Foreskin keratinocyte (primary cell): ENCODE measurements at places on chromosomes 5 and 9. TPM values are rescaled to one million over a fixed set of nuclear protein-coding genes. Genes with fewer than 3 reads are reported as not detected.

GRCh38 chr9:96566498-96567202, 53.0 kb downstream of the CDC14B start:
- no peak for DNase-seq

- DNase-seq: peak; percentile 48
These were observed 37.4 kb downstream of the PRRX2 start for GRCh38 chr9:129702589-129703520.

- DNase-seq: peak; percentile 56
These were observed 101.3 kb downstream of the RASEF start for GRCh38 chr9:82961504-82962125.

GRCh38 chr5:172488221-172488620, 33.9 kb upstream of the SH3PXD2B start:
- no peak for DNase-seq

GRCh38 chr5:163563112-163563511, 57.7 kb downstream of the MAT2B start:
- no peak for DNase-seq

GRCh38 chr5:72598401-72599064, 91.3 kb upstream of the ZNF366 start:
- no peak for DNase-seq

- DNase-seq: peak; percentile 5
These were observed 688 bp downstream of the CNTLN start for GRCh38 chr9:17135295-17136160.

Gene NR2F1
- not detected in 2 replicates for polyA plus RNA-seq

Gene RANBP3L
- polyA plus RNA-seq: not detected in 2 replicates

Gene SARDH
- 0.06 and 0.07 TPM in 2 replicates for polyA plus RNA-seq
